ENCODE measurements at places on chromosomes 11 and 22.
A peak's percentile ranks its signal among the peaks of the same experiment; 100 is the strongest.

DNA sequence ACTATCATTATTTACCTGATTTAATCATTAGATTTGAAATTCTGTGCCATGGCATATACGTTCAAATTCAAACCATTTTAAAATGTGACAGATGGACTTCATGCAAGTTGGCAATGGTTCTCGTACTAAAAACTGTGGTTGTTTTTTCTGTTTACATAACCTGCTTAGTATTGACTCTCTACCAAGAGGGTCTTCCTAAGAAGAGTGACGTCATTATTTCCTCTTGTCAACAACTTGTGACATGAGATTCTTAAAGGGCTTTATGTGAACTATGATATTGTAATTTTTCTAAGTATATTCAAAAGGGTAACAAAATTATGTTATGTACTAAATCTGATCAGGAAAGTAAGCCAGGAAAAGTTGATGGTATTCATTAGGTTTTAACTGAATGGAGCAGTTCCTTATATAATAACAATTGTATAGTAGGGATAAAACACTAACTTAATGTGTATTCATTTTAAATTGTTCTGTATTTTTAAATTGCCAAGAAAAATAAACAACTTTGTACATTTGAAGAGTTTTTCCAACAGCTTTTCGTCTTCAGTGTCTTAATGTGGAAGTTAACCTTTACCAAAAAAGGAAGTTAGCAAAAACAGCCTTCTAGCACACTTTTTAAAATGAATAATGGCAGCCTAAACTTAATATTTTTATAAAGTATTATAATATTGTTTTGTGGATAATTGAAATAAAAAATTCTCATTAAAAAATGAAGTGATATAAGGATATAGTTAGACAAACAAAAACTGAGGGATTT lies 87.0 kb downstream of the GRK3 start:
- DNase-seq: no peak

- peak; percentile 58 for DNase-seq
Measured at GRCh38 chr11:120344302-120345004, 8.2 kb downstream of the ARHGEF12 start.

GRCh38 chr22:49950396-49950994 lies 10.1 kb upstream of the PIM3 start:
- no peak for DNase-seq

DNA sequence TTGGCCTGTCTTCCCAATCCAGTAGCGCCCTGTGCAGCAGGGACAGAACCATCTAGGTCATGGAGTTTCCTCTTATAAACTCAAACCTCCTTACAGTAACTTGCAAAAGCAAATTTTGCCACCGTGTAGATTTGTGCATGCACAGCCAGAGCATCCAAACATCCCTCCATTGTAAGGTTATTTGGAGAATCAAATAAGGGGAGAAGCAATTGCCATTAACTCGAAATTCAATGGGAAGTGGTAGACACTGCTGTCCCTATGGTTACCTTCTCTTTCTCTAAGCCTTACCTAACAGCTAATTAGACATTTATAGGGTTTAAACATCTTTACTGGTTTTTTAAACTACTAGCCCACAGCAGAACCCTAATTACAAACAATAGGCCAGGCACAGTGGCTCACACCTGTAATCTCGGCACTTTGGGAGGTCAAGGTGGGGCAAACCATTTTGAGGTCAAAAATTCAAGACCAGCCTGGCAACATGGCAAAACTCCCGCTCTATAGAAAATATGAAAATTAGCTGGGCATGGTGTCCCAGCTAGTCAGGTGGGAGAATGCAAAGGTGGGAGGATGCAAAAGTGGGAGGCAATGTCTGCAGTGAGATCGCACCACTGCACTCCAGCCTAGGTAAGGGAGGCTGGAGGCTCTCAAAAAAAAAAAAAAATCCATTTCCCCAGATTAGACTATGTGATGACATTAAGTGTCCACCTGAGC lies 6.6 kb downstream of the HSPA8 start:
- peak; percentile 34 for DNase-seq

Measured in CD4-positive, alpha-beta T cell treated with Interleukin-1 beta for 1 hour (primary cell).